Activated T-helper 1 cell treated with anti-CD3 and anti-CD28 coated beads, Interleukin-2, amount 50 U/mL, for 16 hours (primary cell): ENCODE measurements at places on chromosomes 6 and 20.
A peak's percentile ranks its signal among the peaks of the same experiment; 100 is the strongest.

DNA sequence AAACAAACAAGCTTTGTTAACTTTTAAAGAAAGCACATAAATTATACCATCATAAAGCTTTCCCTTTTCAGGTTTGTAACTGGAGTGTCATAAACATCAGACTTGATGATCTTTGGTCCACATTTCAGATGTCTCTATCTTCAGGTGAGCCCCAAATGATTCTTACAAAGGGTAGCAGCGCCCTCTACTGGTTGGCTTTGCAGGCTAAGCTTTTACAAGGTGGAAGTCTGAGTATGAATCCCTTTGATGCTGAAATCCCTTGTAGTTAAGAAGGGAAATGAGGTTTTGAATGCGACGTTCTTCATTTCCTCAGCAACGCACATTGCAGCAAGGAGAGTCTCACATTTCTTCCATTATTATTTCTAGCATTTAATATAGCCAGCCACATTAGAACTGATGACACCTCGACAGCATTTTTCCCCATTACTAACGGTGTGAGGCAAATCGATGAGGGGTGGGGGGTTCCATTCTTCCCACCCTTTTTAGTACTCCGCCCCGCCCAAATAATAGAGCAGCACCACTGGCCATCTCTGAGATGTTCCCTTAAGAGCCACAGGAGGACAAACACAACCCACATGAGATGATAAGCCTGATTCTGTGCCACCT, 126.3 kb upstream of the NT5E start:
- peak; percentile 30 for DNase-seq

DNA sequence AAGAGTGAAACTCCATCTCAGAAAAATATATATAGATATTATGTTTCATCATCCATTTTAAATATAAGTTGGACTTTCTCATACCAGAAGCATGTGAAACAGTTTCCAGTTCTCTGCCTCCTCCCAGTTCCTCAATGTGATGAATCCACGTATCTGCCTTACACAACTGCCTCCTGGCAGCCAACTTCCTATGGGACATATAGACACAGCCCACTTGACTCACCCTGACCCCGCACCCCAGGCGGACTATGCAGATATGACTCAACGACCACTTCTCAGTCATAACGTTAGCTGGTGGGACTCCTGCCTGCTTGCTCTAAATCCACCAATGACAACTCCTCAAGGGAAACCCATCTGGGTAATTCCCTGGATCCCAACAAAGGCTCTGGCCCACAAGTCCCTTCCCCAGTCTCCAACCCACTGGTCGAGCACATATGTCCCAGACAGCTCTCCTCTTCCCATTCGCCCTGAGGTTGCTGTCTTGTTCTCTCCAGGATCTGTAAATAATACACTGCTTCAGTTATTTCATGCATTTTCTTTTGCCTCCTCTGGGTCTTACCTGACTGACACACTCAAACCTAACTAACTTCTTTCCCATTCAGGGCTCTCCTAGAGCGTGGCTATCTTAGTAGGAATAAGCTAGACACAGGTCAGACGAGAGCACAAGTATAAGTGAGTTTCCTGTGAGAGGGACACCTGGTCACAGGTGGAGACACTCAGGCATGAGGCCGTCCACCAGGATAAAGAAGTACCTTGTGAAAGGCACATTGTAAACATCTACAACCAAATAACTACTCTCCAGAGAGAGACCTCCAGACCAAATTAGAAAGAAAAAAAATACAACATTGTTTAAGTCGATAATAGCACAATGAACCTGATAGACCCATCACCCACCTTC, 548.5 kb downstream of the CD83 start:
- no peak for DNase-seq

DNA sequence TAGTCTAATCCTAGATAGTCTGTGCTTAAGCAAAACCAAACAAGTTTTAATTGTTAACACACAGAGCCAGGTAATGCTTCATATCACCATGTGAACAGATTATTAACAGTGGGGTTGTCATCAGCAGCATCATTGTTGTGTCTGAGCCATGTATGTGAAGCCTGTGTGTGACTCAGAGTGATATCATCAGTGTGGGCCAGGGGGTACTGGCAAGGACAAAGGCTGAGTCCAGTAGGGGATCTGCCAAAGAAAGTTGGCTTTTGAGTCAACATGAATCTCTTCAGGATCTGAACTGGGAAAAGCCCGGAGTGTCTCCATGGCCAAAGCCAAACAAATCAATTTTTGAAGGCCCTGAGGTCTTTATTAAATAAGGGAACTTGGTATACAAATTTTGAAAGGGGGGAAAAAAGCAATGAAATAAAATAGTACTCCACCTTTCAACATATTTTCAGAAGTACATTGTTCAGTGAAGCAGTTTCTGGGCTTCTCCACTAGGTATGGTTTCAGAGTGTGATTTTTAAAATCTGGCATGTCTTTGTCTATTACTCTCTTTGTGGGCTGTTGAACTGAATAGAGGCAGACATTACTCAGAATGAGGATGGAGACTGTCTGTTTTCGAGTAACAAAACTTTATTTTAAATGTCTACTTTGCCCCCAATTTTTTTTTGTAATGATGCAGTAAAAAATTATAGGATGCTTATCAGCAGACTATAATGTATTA, 444.2 kb upstream of the JAG1 start:
- no peak for DNase-seq

GRCh38 chr6:142773324-142773723, 171.7 kb downstream of the HIVEP2 start:
- DNase-seq = no peak

DNA sequence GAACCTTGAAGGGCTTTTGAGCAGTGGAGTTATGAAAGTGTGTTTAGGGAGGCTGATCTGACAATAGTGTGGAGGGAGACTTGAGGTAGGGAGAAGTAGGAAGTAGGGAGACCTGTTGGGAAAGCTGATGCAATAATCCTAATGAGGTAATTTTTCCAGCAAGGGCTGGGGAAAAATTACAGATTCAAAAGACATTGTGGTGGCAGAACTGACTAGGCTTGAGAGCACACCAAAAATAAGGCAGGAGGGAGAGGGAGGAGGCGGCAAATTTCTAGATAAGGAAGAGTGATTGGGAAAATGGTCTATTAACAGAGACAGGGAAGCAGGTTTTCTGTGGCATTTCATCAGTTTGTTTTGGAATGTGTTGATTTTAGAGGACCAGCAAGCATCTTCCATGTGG, 5.5 kb downstream of the PRRT1 start:
- DNase-seq = no peak

- DNase-seq = no peak
These were observed 65.6 kb downstream of the SCAND1 start for GRCh38 chr20:35888657-35889056.

DNA sequence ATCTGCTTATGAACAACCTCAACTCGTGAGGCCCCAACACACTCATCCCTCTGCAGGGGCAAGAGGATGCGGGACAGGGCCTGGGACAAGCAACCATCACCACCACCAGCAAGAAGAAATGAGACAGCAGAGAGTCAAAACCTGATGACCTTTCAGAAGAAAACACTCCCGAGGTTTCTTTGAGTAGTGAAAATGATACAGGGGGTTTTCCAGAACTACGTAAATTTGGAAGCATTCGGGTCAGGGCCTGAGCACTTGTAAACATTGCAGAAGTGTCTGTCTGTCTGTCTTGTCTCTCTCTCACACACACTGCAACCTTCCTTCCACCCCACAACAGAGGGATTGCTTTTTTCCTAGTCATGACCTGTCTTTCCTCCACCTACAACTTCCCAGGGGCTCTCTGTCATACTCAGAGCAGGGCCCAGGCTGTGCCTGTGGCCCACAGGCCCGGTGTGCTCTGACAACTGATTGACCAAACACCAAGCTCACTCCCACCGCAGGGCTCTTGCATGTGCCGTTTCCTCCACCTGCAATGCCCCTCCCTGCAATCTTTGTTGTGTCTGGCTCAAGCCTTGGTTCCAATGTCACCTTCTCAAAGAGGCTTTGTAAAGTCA, 90.9 kb downstream of the BMP7 start:
- DNase-seq = no peak

DNA sequence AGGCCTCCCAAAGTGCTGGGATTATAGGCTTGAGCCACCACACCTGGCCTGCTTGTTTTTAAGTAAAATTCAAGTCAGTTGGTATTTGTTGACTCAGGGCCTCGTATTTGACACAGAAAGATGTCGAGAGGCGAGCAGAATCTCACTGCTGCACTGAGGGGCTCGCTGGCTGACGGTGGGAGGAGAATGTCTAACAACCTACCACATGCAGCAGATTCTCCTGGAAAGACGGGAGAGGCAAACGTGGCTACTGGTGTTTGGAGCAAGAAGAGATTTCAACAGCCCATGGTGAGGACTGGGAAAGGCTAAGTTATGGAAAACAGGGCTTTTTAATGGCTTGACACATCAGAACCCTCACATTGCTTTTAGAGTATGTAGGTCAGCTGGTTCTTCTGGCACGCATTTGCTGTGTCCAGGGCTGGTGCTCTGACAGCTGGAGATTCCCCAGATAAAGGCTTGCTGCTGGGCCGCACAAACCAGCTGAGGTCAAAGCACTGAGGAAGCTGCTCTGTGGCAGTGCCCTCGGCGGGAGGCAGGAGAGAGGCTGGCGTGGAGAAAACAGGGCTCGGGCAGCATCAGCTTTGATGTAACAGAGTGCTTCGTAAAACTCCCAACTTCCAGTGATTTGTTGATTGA, 84.2 kb upstream of the FRMD1 start:
- no peak for DNase-seq
